ENCODE measurements at places on chromosomes 5 and 9.

- DNase-seq, result no peak
These were observed 56.9 kb downstream of the PDE6A start for GRCh38 chr5:149887622-149888183.

DNA sequence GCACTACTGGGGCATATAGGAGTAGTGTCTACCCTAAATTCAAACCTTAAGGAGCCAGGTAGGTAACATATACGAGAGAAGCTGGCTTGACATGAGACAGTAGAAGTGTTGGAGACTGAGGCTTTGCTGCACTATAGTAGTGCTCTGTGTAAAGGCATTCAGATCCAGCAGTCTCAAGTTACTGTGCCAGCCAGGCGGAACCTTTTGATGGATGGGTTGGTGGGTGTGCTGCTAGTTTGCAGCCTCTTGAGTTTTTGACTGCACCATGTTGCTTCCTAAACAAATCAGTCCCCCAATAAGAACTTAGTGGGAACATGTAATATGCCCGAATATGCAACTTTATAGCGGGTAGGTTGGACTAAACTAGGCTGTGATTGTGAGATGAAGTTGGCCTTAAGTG is 1.5 kb downstream of the CLTA start:
- DNase-seq, result no peak

DNA sequence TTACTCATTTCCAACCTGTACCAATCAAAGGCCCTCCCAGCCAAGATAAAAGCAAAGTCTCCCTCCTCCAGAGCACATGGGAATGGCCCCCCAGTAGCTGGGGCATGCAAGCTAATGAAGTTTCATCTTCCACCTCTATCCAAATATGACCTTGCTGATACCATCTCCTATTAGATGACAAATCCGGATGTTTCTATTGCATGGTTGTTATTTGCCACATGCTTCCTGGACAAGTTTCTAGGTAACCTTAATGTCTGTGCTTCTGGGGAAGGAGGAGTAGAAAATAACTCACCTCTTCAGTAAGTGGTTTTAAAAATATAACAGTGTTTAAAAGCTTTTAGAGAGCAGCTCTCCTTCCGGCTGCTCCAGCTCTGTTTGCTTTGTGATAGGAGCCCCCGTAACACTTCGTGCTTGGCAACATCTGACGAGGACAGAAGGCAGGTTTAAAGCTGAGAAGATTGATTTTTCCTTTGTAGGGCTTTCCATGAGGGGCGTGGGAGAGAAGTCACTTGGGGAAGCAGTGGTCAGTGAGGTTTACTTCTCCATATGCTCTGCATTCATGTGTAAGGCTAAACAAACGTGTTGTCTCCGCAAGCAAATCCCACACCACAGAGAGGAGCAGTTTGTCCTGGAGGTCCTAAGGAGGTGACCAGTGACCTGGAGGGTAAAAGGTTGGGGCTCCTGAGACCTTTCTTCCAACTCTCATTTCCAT is 40.3 kb upstream of the GLRX start:
- no peak for DNase-seq

GRCh38 chr5:1552521-1553255 is 28.9 kb upstream of the LPCAT1 start:
- DNase-seq, result no peak

GRCh38 chr9:126564128-126564527 is 49.6 kb upstream of the LMX1B start:
- DNase-seq, result no peak

DNA sequence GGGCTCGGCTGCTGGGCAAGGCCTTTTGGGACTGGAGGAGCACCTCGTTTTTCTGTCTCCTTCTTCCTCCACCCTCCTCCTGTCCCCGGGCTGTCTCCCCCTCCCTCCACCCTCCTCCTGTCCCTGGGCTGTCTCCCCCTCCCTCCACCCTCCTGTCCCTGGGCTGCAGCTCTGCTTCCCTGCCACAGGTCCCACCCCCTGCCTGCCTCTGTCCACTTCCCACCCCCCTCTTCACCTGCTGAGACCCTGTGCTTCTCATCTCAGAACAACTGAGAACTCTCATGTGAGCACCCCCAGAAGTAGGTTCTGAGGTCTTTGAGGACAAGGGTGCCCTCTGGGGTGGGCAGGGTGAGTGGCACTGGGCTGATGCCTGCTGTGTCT is 5.8 kb upstream of the TOR4A start:
- no peak for DNase-seq

- DNase-seq, result no peak
These were observed 155.4 kb downstream of the PAM start for GRCh38 chr5:102910240-102911226.

DNA sequence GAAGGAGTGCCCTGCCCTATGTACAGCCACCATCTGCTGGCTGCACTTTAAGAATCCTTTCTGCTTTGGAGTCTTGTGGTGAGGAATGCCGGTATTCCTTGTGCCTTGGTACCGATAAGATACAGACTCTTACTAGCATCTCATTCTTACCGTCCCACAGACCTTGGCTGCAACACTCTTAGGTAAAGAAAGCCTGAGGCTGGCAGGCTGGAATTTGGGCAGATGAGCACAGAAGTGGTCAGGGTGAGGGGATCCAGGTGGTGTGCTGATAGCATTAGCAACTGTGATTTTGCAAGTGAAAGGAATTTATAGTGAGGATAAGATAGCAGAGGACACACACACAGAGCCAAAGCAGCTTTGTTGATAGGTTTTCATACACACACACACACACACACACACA is 198.1 kb downstream of the ENC1 start:
- no peak for DNase-seq

- no peak for DNase-seq
These were observed 50.9 kb downstream of the ACTBL2 start for GRCh38 chr5:57431759-57432158.

DNA sequence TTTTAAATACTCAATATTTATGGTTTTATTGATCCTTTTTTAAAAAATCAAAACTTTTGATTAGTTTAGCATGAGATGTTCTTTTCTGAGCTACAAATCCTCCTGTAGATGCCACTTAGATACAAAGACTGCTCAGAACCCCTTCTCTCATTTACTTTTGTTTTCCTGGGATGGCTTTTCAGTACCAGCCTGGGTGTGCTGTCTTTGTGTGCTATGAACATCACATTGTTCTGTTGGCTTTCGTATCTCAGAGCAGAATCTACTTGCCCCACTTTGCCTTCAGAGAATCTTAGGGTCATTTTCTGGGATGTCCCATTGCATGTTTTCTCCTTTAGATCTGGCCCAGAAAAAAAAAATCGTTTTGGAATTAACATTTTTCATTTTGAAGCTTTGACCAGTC is 85.9 kb downstream of the RASGRF2 start:
- DNase-seq, result no peak
